ENCODE measurements at places on chromosomes 2 and 18.

DNA sequence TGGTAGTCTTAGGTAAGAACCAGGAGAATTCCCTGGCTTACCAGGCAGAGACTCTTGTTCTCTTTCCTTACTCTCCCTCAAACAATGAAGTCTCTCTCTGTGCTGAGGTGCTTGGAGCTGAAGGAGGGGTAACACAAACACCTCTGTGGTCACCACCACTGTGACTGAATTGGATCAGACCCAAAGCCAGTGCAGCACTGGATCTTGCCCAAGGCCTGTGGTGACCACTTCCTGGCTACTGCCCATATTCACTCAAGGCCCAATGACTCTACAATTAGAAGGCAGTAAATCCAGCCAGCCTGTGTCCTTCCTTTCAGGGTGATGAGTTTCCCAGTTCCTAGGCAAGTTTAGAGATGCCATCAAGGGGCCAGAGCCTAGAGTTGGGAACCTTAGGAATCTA, 706.8 kb downstream of the SLC4A3 start:
- DNase-seq: no peak

GRCh38 chr18:49371786-49372185, 88.7 kb downstream of the DYM start:
- no peak for DNase-seq

GRCh38 chr2:39629646-39630045, 36.1 kb upstream of the TMEM178A start:
- DNase-seq: no peak

GRCh38 chr2:156189584-156189983, 142.9 kb downstream of the NR4A2 start:
- no peak for DNase-seq

GRCh38 chr2:210188755-210189154, 17.5 kb upstream of the KANSL1L start:
- DNase-seq: no peak

DNA sequence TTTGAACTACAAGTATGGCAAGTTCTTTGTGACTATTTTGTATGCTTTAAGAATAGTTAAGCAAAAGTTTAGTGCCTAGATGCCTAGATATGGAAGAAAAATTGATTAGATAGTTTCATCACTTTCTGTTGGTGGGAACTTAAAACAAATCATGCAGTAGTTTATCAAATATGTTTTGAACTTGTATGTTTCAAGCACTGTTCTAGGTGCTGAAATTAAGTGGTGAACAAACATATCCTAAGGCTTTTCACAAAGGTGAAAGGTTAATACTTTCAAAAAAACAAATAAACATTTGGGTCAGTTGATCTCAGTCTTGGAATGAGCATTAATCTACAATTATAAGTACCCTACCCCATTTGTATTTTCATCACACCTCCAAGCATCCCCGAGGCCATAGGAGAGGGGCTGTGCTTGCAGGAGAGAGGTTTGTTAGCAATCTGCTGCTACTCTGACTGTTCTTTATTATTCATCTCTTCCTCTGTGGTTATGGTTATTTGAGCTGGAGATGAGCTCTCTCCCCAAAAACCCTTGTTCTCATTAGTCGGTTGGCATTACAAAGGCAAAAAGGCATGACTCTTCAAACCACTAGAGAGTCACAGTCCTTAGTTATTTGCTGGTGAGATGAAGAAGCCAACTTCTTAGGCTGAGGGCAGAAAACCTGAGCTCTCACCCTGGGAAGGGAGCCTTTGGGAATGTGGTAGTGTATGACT, 103.9 kb upstream of the FHL2 start:
- DNase-seq: no peak

DNA sequence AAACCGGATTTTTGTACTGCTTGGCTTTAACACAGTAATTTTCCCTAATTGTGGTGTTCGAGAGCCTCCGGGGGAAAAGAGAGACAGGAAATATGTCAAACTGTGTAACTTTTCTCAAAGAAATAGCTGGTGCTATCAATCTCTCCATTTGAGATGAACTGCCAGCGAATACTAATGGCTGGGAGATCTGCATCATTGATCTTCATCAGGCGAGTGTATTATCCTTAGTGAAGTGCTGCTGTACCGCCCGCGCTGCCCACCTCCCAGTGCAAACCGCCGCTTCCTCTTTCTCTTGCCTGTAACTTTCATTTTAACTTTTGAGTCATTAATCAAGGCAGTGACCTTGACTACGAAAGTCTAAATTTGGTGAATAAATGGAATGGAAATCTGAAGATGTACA, 246.1 kb upstream of the ST6GAL2 start:
- DNase-seq: no peak
